NCI-H510A treated with DMSO at 0.1 percent for 48 hours (cell line): ENCODE measurements at places on chromosomes 7 and 10.

GRCh38 chr7:81767926-81768325, 1.9 kb downstream of the HGF start:
- DNase-seq: no peak

DNA sequence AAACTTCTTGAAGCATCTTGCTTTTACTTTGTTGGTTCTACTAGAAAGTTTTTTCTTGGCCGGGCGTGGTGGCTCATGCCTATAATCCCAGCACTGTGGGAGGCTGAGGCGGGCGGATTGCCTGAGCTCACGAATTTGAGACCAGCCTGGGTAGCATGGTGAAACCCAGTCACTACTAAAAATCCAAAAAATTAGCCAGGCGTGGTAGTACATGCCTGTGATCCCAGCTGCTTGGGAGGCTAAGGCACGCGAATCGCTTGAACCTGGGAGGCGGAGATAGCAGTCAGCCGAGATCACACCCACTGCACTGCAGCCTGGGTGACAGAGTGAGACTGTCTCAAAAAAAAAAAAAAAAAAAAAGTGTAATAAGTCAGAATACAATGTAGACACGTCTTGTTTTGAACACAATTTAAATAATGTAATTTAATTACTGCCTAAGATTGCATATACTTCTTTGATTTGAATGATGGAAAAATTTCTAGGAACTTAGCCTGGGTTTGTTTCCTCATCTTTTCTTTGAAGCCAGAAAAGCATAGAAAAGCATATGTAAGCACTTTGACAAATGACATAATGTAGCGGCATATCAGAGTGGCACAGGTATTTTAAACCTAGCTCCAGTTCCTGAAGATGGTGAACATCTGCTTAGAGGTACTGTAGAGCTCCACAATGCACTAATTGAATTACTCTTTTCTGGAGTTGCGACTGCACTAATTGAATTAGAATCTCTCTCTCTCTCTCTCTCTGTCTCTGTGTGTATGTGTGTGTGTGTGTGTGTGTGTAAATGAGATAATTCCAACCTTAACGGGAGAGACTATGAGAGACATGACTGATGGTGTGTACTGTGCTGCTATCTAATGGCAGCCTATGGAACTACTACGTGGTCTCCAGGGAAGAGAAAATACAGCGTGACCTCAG, 87.8 kb downstream of the BTRC start:
- peak; percentile 87 for DNase-seq

DNA sequence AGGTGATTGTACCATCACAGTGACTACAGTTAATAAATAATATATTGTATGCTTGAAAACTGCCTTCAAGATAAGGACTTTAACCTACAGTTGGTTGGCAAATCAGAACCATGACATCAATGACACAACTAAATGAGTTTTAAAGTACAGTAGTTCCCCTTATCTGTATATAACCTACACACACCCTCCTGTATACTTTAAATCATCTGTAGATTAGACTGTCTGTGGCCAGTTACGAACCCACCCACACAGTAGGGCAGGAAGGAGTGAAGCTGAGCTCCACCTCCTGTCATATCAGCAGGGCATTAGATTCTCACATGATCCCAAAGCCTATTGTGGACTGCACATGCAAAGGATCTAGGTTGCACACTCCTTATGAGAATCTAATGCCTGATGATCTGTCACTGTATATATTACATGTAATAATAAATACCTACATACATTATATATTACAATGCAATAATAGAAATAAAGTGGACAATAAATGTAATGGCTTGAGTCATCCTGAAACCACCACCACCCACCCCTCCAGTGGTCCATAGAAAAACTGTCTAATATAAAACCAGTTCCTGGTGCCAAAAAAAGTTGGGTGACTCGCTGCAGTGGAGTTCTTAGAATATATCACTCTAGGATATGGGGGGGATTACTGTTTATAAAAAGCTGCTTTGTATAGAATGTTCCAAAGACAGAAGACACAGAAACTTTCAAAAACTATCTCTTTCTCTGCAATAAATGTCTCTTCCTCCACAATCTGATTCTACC, 5.6 kb downstream of the TPK1 start:
- no peak for DNase-seq

DNA sequence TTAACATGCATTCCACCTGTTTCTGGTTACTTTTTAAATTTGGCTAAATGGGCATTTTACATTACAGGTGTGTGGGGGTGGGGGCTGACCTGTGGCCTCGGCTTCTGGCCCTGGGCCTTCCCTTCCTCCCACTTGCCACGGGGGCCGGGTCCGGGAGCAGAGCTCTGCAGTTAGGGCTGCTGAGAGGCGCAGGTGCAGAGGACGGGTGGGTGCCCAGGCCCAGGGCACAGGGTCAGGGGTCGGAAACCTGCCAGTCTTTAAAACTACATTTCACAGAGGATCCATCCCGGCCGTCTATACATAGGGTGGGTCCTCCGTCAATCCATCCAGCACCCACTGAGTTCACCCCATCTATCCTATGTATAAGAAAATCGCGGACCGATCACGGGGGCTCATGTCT, 106.5 kb upstream of the INSIG1 start:
- DNase-seq: no peak

DNA sequence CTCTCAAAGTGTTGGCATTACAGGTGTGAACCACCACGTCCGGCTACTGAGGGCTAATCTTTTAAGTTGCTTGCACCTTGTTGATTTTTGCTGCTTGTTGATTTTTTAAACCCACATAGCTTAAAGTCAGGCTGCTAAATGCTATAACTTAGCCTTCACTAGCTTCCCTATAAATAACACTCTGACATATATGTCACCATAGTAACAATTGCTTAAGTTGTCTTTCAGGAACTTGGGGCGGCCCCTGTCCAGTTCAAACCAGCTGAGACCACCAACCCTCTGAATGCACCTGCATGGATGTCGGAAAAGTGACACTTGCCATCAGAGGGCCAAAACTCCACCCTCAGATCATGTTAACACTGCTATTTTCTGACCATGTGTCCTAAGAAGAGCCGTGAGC, 47.3 kb downstream of the ST8SIA6 start:
- DNase-seq: no peak

GRCh38 chr10:48626986-48627731, 22.3 kb upstream of the ARHGAP22 start:
- DNase-seq: no peak

GRCh38 chr10:88857831-88858230, 6.2 kb upstream of the ANKRD22 start:
- no peak for DNase-seq

DNA sequence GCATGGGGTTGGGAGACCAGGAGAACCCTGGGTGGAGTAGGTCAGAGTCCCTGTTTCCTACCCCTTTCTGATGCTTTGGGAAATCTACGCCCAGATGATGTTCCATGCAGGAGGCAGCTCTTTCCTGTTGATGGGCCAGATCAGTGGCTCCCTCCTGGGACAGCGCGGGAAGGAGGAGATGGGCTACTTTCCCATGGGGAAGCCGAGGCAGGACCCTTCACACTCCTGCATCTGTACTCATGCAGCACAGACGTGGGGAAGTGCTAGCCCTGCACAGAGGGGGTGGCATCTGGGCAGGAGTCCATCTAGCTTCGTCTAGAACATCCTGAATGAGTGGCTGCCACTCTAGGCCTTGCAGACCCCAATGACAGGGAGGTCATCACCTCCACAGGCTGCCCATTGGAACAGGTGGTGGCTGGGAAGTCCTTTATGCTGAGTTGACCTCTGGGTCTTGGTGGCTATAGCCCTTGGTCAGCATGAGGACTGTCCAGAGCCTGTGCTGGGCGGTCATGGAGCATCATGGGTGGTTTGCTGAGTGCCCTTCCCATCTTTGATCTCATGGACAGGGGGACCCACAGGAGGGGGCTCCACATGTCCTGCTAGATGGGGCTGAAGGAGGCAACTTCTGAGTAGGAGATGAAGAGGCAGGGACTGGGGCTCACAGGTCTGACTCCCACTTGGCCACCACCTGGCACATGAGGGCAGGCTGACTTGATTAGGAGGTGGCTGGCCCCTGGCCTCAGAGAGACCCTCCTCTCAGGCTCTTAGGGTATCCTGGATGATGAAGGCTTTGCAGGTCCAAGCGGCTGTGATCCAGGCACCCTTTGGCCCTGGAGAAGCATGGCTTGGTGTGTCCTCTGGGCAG, 24.6 kb downstream of the RAMP3 start:
- no peak for DNase-seq

GRCh38 chr7:91357379-91357778, 93.1 kb downstream of the FZD1 start:
- no peak for DNase-seq

DNA sequence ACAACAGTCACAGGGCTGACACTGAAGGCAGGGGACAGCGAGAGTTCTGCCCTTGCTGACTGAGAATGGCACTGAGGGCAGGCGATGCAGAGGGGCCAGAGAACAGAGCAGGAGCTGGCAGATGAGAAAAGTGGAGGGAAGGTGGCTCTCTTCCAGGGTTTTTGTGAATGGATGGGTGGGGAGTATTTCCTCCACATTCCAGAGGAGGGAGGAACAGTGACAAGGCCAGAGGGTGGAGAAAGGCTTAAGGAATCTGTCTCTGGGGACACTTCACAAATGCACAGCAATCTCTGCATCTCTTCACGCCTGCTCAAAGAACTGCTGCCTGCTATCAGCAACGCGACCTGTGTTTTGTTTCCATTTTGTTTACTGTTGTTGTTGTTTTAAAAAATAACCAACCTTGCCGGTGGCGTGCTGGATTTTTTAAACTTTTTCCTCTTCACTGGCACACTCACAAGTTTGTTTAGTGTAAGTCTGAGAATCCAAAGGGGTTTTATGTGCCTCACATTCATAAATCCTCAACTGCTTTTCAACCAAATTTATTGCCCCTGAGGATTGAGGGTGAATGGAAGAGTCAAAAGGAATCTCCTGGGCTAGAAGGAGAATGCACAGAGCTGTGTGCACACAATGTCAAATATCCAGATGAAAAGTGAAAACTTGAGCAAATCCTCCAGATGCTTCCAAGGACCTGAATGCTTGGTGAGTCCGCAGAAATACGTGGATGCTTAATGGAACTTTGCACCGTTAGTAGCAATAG, 129.3 kb downstream of the GLI3 start:
- DNase-seq: no peak

DNA sequence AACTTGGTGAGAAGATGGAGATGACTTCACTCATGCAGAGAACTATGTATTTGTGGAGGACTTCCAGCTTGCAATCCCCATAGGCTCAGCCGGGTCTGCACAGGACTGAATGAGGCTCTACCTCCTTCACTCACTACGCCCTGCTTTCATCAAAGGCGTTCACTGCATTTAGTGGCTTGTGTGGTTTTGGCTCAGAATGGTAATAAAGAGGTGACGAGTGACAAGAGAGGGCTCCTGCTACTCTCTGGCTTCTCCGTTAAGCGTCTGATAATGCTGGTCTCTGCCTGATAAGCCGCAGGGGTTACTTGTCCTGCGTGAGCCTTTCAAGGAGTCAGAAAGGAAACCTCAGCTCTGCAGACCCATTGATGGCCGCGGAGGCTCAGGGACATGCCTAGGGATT, 343.4 kb downstream of the PRPF18 start:
- no peak for DNase-seq

GRCh38 chr7:128299109-128299607, 44.5 kb downstream of the RBM28 start:
- DNase-seq: no peak

GRCh38 chr10:34475786-34476185, 339.3 kb downstream of the PARD3 start:
- no peak for DNase-seq

- no peak for DNase-seq
Measured at GRCh38 chr7:151416112-151416940, 6.5 kb upstream of the WDR86 start.

- no peak for DNase-seq
Measured at GRCh38 chr7:2710286-2710655, 22.3 kb downstream of the AMZ1 start.
